ENCODE measurements at places on chromosomes 3 and 15.

DNA sequence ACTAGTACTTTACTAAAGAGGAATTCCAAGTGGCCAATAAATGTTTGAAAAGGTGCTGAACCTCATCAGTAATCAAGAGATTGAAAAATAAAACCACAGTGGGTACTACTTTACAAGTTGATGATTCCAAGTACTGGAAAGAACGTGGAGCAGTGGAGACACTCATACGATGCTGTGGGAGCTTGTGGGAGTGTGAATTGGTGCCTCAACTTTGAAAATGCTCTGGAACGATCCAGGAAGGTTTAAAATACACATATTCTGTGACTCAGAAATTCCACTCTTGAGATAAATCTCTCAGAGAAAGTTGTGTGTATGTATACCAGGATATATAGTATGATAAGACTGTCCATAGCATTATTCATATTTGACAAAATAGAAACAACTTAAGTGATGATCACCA, 9.3 kb downstream of the LRCH3 start:
- DNase-seq: no peak

DNA sequence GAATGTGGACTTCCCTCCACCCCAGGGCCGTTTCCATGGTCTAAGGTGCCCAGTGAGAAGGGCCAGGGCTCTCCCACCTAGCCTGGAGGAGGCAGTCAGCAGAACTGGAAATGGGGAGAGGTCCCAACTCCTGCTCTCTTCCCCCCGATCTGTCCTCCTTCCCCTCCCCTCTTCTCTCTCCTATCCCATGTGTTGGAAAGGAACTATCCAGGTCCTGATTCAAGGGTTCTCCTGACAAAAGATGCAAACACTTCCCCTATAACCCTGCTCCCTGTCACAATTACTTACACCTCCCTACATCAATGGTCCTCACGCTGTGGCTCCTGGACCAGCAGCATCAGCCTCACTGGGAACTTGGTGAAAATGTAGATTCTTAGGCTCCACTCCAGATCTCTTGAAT, 6.0 kb downstream of the CIB2 start:
- DNase-seq: no peak

DNA sequence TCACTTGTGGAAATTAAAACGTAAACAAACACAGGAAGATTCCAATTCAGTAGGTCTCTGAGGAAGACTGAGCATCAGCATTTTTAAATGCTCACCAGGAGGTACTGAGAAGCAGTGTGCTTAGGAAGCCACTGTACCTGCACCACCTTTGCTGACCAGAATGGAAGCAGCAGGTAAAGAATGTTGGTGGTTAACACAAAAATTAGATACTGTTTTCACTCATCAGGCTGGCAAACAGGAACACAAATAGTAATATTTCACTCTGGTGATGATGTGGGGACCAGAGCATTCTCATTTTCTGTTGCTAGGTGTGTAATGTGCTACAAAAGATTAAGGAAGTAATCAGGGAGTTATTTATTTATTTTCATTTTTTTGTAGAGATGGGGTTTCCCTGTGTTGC, 29.9 kb upstream of the GHSR start:
- no peak for DNase-seq

GRCh38 chr15:73328149-73328820, 40.5 kb downstream of the HCN4 start:
- DNase-seq: no peak

DNA sequence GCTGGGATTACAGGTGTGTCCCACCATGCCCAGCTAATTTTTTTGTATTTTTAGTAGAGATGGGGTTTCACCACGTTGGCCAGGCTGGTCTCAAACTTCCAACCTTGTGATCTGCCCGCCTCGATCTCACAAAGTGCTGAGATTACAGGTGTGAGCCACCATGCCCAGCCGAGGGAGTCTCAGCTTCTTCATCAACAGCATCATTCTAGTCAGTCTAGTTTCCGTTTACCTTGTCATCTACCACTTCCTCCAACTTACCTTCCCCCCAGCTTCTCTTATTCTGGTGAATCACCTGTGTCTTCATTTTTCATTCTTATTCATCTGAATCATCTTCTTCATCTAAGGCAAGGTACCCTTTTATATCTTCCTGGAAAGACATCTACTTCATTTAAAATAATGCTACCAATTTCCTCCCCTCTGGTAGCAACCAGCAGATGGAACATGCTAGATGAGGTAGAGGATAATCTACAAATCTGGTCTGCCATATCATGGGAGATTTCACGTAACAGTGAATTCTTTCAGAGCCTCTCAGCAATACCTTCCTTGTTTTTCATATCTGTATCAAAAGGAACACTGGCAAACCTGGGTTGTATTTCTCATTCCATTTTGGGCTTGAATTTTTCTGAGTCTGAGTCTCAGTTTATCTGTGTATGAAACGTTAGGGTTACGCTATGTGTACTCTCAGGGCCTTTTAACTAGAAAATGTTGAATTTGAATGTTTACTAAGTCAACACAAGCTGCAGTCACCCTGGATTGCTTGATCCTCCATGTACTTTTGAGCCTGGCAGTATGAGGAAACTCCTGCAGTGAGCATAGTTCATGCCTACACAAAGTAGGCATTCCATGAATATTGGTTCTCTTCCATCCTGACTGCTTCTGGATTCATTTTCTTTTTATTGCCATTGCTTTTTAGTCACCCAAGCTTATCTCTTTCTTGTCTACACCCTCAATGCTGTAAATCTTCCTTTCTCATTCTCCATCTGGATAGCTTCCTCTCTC, 16.8 kb downstream of the LPP start:
- peak; percentile 44 for DNase-seq

- DNase-seq: no peak
These were observed 216.3 kb upstream of the LRTM1 start for GRCh38 chr3:55144015-55144673.

GRCh38 chr3:171743327-171744157, 66.7 kb downstream of the PLD1 start:
- no peak for DNase-seq

DNA sequence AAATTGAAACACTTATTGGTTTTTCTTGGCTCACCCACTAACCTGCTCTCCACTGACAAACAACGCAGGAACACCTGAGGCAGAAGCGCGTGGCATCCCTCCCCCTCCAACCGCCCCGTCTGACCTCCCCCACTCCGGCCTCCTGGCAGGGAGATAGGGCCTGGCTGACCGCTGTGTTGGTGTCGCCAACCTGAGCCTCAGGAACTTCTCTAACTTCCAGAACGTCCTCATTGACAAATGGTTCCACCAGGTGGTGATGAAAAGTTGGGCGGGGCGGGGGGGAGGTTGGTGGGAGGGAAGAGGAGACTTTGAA, 22.8 kb downstream of the IL17RD start:
- DNase-seq: no peak

DNA sequence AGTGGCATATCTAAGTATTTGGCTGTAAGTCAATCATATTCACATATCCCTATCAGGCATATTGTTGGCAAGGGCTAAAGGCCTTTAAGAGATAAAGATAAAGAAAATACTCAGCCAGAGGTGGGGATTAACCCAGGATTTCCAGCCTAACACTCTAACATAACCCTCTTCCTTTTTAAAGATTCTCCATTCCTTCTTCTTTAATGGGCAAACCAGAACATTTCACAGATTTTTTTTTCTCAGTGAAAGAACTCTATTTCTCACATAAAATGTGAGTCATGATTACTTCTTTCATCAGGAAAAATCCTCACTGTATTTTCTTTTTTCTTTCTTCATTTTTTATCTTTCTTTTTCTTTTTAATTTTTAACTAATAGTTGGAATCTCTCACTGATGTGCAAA, 200.4 kb downstream of the NR1D2 start:
- DNase-seq: no peak

GRCh38 chr15:71115567-71116351, 488 bp downstream of the THSD4 start:
- DNase-seq: no peak

DNA sequence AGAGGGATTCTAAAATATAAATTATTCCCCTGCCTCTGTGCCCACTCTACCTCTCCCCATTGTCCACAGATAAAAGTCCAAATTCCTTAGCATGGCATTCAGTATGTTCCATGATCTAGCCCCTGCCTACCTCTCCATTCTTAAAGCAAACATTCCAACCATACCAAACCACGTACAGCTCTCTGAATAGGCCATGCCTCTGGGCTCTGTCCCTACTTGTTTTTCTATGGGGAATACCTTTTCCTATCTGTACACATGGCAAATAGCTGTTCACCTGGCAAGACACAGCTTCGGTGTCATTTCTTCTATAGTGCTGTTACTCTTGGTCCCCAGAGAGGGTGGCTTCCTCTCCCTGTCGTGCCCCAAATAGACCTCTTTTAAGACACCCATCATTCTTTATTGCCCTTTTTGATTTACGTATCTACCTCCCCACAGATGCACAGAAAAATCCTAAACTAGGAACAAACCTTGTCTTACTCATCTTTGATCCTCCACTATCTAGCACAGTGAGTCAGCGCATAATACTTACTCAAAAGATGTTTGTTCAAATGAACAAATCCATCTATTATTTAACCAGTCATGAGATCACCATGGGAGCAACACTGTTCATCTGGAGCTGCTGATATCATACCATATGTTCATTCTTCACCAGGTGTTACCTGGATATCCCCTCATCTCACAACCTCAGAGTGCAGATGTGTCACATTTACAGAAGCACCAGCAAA, 329.8 kb downstream of the THSD4 start:
- DNase-seq: no peak

GRCh38 chr15:35562641-35563040, 16.7 kb upstream of the DPH6 start:
- DNase-seq: no peak

- DNase-seq: no peak
These were observed 11.5 kb upstream of the RPS17 start for GRCh38 chr15:82551646-82552247.

GRCh38 chr3:171700157-171700556, 110.1 kb downstream of the PLD1 start:
- no peak for DNase-seq

DNA sequence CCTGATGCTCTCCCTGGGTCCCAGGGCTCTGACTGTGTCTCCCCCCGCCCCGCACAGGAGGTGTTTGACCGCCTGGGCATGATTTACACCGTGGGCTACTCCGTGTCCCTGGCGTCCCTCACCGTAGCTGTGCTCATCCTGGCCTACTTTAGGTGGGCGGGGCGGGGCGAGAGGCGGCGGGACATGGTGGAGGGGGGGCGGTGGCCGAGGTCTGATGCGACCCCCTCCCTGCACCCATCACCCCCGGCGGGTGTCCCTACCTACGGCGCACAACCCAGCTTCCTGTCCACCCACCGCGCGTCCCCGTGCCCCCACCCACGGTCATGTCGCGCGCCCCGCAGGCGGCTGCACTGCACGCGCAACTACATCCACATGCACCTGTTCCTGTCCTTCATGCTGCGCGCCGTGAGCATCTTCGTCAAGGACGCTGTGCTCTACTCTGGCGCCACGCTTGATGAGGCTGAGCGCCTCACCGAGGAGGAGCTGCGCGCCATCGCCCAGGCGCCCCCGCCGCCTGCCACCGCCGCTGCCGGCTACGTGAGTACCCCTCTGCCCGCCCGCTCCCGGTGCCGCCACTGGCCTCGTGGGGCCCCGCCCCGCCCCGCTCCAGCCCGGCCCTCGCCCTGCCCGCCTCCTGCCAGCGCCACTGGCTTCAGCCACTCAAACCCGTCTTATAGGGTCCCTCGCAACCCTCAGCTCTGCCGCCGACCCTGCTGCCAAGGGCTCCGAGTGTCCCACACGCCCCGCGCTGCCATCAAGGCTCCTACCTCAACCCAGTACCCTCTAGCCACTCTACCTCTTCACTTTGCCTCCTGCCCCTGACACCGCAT, 21.0 kb downstream of the PTH1R start:
- DNase-seq: no peak

Measured in central memory CD4-positive, alpha-beta T cell (primary cell).